ENCODE measurements at places on chromosomes 12 and 14. TPM values are rescaled to one million over a fixed set of nuclear protein-coding genes. Genes with fewer than 3 reads are reported as not detected.

SLC25A47 gene
- not detected for total RNA-seq

DNA sequence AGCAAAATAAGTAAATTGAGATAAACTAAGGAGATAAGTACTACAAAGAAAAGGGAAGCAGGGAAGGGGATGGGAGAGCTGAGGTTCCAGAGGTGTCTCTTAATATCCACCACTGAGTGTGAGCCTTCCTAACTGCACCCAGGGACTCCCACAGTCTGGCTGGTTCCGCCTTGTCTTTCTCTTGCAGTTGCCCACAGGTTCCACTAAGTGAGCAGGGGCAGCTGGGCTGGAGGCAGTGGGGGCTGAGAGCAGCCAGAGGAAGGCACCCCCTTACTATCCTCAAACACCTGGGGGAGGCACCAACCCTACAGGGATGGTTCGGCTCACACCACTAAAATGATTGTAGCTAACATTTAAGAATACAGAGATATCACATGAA, 214.9 kb downstream of the SLC41A2 start:
- H3K27me3 ChIP-seq: no peaks in the 10 kb centered on the region
- peaks cover 19% of the 10 kb centered on the region for H3K36me3 ChIP-seq
- DNase-seq: no peak
- peak overlapping the region; percentile 66 for H3K27ac ChIP-seq
- H3K4me1 ChIP-seq: peaks cover 76% of the 10 kb centered on the region

DNA sequence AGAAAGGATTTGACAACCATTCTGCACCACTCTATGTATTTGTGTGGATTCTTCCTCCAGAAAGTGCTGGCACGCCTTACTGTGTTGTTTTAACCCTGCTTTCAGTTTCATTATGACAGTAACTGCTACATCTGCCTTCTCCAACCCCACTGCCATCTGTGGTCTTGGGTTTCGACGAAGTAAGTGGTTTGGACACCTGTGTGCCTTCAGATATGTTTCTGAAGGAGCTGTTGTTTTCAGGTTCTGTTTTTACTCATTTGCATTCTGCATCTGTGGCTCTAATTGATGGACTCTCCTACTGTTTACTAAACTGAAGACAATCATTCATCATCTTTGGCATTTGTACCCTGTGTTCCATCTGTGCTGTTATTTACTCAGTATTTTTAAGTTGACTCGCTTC, 4.1 kb downstream of the TSHR start:
- peaks cover 68% of the 10 kb centered on the region for H3K4me1 ChIP-seq
- H3K27ac ChIP-seq: peak overlapping the region; percentile 87
- peaks cover 12% of the 10 kb centered on the region for H3K27me3 ChIP-seq
- peak; percentile 79 for DNase-seq
- H3K4me3 ChIP-seq: peak overlapping the region; percentile 53

ATP5F1B gene
- 714 TPM for total RNA-seq

DNA sequence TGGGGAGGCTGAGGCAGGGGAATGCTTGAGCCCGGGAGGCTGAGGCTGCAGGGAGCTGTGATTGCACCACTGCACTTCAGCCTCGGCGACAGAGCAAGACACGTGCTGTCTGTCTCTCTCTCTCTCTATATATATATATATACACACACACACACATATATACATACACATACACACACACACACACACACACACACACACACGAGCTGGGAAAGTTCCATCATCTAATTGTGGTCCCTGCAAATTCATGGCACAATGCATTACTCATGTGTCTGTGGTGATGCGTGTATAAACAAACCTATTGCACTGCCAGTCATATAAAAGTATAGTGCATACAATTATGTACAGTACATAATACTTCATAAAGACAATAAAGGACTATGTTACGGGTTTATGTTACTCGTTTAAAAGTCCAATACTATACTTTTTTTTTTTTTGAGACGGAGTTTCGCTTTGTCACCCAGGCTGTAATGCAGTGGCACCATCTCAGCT, 36.6 kb downstream of the WDR89 start:
- DNase-seq: no peak
- H3K36me3 ChIP-seq: peaks cover 21% of the 10 kb centered on the region
- H3K4me3 ChIP-seq: no peak overlapping the region
- no peak overlapping the region for H3K27ac ChIP-seq

DNA sequence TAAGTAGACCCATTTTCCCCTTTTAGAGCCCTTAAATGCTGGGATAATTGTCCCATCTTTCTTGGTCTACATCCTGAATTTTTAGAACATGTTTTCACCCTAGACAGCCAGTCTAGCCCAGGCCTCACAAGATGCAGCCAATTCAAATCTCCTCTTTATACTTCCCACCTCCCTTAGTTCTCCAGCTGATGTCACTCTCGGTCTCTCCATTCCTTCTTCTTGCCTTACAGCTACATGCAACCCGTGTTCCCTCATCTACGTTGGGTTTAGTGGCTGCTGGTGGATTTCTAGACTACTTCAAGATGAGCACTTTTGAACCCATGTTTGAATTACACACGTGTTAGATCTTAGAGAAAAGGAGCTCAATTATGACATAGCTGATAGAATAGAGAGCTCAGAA, 132.0 kb downstream of the PPM1H start:
- H3K27me3 ChIP-seq: no peaks in the 10 kb centered on the region
- H3K4me3 ChIP-seq: no peak overlapping the region
- no peaks in the 10 kb centered on the region for H3K36me3 ChIP-seq
- no peak for DNase-seq
- H3K4me1 ChIP-seq: no peaks in the 10 kb centered on the region

- H3K27ac ChIP-seq: peak within 1 kb of the TSS; percentile 88
- peaks cover 14% of the 10 kb centered on the region for H3K27me3 ChIP-seq
- peak within 1 kb of the TSS; percentile 88 for H3K4me3 ChIP-seq
These were observed at the start of gene CCDC85C for GRCh38 chr14:99603471-99604277. Gene CCDC85C, minus strand, starts transcription at chr14:99604207. Its CDS starts 248 bp downstream, at chr14:99603959.

DNA sequence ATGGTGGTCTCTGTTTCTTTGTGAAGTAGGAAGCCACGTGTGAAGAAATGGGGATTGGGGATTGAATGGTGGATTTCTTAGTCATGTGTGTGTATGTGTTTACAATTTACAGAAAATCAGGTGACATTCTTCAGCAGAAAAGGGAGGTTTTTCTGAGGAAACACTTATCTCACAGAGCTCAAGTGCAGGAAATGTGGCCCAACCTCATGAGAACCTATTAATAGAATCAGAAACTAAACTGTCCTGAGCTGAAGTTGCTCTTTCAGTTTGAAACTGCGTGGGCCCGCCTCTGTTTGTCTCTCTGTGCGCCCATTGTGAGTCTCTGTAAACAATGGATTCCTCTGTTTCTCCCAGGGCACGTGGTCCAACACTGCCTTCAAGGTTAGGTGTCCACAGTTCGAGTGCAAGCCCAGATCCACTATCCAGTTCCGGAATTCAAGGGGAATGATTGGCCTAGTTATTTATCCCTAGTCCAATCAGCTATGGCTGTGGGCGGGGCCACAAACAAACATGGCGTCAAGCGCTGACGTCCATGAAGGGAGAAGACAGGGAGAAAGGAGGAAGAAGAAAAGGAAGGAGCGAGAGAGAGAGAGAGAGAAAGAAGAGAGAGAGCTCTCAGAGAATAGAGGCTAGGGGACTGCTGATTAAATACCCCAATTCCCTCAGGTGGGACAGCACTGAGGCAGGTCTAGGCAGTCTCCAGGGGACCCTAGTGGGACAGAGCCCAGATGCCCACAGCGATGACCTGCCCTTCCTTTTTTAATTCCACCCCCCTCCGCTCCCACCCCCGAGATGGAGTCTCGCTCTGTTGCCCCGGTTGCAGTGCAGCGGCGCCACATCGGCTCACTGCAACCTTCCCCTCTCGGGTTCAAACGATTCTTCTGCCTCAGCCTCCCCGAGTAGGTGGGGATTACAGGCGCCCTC, 31.4 kb upstream of the C12orf76 start:
- no peaks in the 10 kb centered on the region for H3K27me3 ChIP-seq
- DNase-seq: peak; percentile 76
- peaks cover 43% of the 10 kb centered on the region for H3K4me1 ChIP-seq

PLEKHD1 gene
- total RNA-seq: not detected

GRCh38 chr14:30243805-30244204, 315.2 kb upstream of the G2E3 start:
- H3K27ac ChIP-seq: no peak overlapping the region
- no peak overlapping the region for H3K4me3 ChIP-seq
- H3K27me3 ChIP-seq: peaks cover 4% of the 10 kb centered on the region
- DNase-seq: no peak
- H3K4me1 ChIP-seq: no peaks in the 10 kb centered on the region

- no peak for DNase-seq
- no peaks in the 10 kb centered on the region for H3K36me3 ChIP-seq
- no peaks in the 10 kb centered on the region for H3K27me3 ChIP-seq
- H3K4me1 ChIP-seq: no peaks in the 10 kb centered on the region
- no peak overlapping the region for H3K27ac ChIP-seq
These were observed 1949.4 kb upstream of the SEL1L start for GRCh38 chr14:83483063-83483462.

GRCh38 chr12:68739891-68740290, 6.1 kb upstream of the SLC35E3 start:
- H3K36me3 ChIP-seq: peaks cover 33% of the 10 kb centered on the region
- H3K4me1 ChIP-seq: peaks cover 11% of the 10 kb centered on the region
- H3K4me3 ChIP-seq: no peak overlapping the region
- H3K27me3 ChIP-seq: no peaks in the 10 kb centered on the region
- DNase-seq: no peak

P2RX2 gene
- total RNA-seq: not detected

CISTR gene
- total RNA-seq: not detected

DNA sequence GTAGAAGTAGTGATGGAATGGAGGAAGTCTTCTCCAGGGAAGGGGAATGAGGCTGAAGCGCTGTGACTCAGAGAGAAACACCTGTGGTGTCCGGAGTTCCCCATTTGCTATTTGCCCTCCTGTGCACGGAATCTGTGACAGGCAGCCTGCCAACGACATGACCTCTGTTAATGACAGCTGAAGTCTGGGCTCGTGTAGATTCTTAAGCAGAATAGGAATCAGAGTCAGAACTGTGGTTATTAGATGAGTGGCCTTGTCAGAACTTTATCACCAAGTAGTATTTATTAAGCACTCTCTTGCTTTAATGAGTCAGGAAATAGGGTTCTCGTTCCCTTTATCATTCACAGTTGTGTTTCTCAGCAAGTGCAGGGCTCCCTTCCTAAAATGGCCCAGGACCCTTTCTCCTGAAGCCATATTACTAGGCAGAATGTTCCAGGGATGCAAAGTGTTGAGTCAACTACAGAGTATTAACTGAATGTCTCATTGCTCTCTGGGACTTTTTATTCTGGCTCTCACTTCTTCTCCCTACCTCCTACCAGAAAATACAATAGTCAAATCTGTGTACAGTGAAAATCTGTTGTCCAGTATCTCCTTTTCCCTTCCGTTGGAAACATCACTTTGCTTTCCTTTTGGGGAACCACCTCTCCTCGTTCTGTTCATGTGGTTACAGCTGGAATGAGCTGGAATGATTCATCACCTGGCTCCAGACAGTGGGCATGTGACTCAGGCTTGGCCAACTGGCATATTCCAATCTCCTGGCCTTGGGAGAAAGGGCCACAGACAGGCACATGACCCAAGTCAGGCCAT, 77.8 kb upstream of the MAX start:
- DNase-seq: peak; percentile 51
- H3K36me3 ChIP-seq: peaks cover 1% of the 10 kb centered on the region
- peak overlapping the region; percentile 52 for H3K4me3 ChIP-seq
- H3K27me3 ChIP-seq: no peaks in the 10 kb centered on the region

LGR5 gene
- not detected for total RNA-seq

TAS2R9 gene
- total RNA-seq: not detected

SLC39A2 gene
- 0.36 TPM for total RNA-seq

GRCh38 chr14:81246461-81247270, 25.9 kb upstream of the GTF2A1 start:
- H3K4me3 ChIP-seq: no peak overlapping the region
- H3K27me3 ChIP-seq: peaks cover 6% of the 10 kb centered on the region
- no peak overlapping the region for H3K27ac ChIP-seq
- no peaks in the 10 kb centered on the region for H3K4me1 ChIP-seq
- no peaks in the 10 kb centered on the region for H3K36me3 ChIP-seq

Data from activated T-helper 1 cell treated with anti-CD3 and anti-CD28 coated beads, Interleukin-12 subunit alpha, Interleukin-12 subunit beta, Interleukin-2, Interleukin-4 antibody, amounts not matched to agents 30 ng/mL and 10 ng/mL and 1 ng/mL, durations not matched to agents 14 hours and 24 hours and 36 hours (primary cell).